ENCODE measurements at places on chromosomes 4 and X.

- DNase-seq: peak; percentile 11
These were observed 547.5 kb downstream of the NLGN4X start for GRCh38 chrX:5681159-5681558.

DNA sequence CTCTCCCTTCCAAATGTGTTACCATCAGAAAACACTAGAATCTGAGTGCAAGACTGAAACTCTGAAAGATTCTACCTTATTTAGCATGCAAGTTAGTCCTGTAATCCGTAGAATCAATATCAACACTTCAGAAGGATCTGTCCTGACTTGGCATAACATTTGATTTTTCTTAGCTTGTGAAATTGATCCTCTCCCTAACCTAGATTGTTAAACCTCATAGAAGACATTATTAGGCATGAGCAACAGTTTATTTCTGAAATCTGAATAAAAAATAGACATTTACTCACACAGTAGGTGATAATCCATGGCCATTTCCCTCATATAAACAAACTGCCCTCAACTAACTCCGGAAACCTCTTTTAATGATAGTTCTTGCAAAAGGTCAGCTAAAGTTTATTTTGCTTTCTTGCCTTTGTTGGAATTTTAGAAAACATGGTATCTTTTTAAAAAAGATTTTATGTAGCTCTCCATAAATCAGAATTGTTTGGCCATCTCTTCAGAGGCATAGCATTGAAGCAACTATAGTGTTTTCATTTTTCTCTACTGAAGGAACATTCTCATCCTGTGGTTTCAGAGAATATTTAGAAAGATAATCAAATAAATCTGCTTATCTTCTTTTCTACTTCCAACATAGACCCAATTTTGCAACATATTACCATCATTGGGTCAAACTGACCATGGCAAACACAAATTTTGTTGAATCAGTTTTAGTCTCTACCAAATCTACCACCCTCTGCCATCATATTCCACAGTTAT is 38.5 kb upstream of the PDLIM5 start:
- no peak for DNase-seq

DNA sequence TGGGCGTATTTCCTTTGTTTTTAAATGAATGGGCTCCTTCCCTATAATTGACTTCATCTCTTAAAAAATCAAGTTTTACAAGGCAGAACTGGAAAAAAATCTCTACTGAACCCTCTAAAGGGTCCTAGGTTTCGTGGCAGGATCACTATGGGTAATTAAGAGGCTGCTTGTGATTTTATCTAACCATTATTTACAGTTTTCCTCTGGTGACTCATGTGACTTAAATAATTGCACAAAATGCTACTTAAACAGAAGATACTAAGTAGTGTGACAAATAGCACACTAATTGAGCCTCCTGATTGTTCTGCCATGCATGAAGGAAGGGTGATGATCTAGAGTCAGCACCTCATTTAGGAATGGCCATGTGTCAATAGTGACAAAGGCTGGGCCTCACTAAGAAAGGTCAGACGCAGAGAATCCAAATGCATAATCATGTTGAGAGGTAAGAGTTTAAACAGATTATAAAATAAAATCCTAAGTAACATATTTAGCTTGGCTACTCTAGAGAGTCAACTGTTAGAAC is 35.5 kb downstream of the OFD1 start:
- DNase-seq: no peak

GRCh38 chrX:16870862-16871815 is 977 bp upstream of the RBBP7 start:
- DNase-seq: peak; percentile 77

DNA sequence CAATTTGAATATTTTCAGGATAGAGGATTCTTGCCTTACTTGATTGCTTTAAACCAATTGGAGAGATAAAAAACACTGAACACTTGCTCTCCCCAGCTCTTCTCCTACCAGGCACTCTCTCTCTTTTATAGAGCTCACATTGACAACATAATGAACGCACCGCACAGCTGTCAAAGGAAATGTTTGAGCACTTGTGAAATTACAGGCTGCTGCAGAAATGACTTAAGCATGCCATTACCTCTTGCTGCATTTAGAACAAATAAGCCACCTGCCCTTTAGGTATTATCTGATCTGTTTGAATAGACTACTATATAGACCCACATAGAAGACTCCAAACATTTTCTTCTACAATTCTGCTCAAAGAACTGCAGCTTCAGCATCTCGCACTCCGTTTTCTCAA is 227.7 kb downstream of the C4orf33 start:
- DNase-seq: no peak

DNA sequence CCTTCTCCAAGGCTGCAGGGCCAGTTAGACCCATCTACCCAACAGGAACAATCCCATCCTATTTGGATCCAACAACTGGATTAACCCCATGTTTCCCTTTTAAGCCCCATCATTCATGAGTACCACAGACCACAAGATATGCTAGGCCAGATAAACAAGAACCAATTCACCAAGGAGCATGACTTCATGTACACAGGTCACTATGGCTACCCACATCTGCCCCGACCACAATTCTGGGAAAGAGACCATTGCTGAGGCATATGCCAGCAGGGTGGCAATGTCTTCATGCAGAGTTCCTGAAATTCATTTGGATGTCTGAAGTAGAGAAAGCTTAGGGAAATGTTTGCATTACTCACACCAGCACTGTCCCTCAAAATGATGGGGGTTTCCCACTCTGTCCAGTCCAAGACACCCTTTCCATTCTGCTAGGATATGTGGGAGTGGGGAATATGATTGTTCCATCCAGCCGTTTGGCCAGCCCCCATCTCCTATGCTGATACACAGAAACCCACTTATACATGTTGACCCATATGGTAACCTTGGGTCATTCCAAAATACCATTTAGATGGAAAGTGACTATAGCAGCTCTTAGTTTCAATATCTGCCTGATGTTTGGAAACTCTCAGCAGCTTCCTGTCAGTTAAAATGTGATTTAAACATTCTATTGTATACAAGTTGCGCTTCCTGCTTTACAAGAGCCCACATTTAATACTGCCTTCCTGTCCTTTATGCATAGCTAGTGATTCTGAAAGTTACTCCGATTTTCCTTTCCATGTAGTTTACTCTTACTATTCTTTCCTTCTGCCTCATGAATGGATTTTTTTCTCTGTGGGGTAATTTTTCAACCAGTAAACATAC is 129.0 kb downstream of the AMMECR1 start:
- no peak for DNase-seq

DNA sequence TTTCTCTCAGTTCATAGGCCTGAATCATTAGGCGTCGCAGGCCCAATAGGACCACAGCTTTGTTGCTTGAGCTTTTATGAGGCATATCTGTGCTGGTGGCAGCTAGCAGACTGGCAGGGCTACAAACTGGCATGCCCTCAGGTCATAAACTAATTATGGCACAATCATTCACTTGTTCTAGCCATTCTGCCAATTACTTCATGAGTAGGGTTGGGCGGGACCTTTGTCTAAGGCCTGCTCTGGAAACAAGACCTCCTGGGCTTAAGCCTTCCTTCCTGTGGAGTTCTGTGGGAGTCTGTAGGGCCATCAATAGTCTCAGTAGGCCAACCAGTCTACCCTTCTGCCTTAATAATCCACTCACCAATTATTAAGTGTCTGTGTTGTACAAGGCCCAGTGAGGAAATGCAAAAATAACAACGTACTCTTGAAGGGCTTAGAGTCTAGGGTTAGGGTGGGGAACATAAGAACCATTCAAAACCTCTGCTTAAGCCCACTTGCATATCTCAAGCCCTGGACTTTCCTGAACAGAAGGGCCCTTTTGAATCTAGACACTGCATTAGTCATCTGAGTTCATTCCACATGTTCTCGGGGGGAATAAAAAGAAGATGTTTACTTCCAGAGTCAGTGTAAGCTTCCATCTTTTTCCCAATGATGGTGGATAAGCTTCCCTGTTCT is 44.5 kb downstream of the SHROOM4 start:
- no peak for DNase-seq

GRCh38 chr4:35695421-35695820 is 548.9 kb downstream of the ARAP2 start:
- DNase-seq: no peak

DNA sequence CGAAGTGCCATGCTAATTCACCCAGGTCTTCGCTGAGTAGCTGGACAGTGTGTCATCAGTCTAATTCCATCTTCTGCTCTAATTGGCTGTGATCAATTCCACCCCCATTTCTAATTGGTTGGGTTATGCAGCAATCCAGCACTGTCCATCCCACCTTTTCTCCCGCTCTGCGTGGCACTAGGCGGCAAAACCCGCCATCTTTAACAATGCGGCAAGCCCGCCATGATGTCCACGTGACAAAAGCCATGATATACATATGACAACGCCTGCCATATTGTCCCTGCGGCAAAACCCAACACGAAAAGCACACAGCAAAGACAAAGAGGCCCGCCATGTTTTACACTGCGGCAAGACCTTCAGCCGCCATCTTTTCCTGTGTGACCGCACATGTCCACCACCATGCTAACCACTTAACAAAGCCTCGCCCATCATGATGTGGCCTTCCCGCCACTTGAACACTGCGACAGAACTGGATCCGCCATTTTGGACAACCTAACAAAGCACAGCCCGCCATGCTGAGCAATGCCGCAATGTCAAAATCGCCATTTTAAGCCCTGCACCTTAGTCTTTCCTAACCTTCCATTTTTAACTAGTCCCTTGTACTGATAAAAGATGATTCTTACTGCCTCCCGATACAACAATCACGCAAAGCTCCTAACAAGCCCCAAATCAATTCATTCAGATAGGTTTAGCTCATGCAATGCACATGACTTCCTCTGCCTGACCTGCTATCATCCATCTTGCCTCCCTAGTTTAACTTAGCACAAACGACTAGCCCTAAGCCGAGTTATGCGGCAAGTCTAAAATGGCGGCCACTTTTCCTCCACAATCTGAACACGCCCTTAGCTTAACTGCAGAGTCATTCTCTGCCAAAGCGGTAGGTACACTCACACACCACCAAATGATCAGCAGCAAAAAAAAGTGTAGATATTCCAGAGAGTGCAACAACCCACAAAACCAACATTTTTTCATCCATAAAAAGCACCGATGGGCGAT is 288.3 kb downstream of the CHIC1 start:
- no peak for DNase-seq

DNA sequence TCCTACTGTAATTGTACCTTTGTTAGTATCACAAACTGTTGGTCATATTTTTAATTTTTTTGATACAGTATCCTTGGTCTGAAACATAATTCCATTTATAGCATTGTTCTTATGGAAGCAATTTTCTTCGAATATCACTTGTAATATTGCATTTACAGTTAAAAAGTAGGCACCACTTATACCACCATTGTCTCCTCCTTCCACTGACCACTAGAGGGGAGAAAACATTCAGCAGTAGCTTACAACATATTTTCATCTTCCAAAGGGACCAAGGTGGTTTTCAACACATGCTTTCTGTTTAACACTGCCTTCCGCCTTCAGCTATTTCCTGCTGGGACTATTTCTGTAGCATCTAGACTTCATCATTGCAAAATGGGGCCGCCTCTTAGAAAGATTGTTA is 146.2 kb downstream of the COL4A6 start:
- no peak for DNase-seq

DNA sequence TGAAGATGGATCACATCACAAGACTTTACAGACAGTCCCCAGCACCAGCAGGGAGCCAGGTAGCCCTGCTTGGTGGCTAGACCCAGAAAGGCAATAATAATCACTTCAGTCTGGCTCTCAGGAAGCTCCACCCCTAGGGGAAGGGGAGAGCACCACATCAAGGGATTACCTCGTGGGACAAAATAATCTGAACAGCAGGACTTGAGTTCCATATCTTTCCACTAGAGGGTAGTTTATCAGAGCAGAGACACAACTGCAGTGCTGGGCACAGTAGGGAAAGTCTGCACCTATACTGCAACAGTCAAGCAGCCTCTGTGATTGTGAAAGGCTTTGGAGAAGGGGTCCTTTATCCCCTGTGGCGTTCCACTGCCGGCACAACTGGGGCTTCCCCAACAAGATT is 547.0 kb upstream of the POU3F4 start:
- no peak for DNase-seq

DNA sequence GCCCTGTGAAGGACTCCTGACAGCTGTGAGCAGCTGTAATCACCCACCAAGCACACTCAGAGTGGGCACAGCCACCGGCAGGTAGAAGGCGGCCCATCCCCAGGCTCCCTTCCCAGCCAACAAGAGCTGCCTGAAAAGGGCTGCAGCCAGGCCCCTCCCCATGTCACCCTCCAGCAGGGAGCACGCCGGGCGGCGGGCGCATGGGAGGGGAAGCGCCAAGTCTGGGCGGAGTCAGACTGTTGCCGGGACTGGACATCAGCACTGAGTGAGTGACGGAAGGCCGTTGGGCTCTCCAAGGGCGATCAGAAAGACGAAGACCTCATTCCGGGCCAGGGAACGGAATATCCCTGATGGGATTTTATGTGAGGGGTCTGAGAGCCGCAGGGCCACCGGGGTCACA is 82.1 kb downstream of the PPP2R2C start:
- DNase-seq: no peak

DNA sequence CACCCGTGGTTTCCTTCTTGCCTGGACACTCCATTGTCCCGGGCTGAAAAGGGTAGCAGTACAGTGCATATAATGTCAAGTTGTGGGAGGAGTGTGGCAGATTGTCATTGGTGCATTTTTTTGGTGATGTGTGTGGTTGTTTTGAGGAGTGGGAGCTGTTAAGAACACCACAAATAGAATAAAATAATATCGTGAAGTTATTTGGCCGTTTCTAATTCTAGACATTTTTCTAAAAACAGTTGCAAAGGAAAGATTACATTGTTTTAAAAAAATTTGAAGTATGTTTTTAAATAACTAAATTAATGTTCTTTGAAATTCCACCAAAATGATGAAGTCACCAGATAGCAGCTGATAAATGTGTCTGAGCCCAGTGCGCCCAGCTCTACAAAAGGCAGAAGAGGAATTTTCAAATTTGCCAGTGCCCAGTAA is 1.3 kb downstream of the PKD2 start:
- DNase-seq: no peak

DNA sequence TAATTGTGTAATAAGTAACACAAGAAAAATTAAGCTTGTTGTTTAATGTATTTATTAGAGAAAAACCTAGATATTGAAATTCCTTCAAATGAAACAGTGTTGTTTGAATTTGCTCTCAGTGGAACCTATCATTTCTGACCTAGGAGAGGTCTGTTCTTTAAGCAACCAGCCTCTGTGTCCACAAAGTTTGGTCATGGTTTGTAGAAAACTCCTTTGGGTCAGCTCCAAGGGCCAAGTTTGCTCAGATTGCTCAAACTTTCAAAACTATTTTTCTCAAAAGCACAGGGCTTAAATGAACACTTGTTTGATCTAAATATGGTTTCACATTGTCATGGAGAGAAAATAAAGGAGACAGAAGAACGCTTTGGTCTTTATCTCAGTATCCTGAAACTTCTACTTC is 29.6 kb upstream of the RPL34 start:
- no peak for DNase-seq

- DNase-seq: peak; percentile 46
These were observed 73.9 kb downstream of the REELD1 start for GRCh38 chr4:146288193-146288592.

GRCh38 chr4:27574743-27575142 is 714.1 kb downstream of the STIM2 start:
- no peak for DNase-seq

DNA sequence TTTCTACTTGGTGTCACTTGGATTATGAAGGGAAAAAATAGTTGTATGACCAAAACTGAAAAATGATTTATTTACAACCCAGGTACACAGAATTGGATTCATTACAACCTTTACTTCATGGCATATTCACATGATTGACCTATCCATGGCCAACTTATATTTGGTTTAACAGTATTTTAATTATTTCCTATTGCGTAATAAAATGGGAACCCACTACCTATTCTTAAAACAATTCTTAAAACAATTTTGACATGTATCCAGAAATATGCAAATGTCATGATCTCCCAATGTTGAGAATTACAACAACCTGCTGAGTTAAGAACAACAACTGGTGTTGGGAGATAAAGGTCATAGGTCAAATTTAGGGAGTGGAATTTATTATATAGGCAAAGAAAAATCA is 54.8 kb upstream of the DDX53 start:
- no peak for DNase-seq

Data from KBM-7 (cell line).